Dermis blood vessel endothelial cell (primary cell): ENCODE measurements at places on chromosomes 3 and 15. TPM values are rescaled to one million over a fixed set of nuclear protein-coding genes. Genes with fewer than 3 reads are reported as not detected.

DNA sequence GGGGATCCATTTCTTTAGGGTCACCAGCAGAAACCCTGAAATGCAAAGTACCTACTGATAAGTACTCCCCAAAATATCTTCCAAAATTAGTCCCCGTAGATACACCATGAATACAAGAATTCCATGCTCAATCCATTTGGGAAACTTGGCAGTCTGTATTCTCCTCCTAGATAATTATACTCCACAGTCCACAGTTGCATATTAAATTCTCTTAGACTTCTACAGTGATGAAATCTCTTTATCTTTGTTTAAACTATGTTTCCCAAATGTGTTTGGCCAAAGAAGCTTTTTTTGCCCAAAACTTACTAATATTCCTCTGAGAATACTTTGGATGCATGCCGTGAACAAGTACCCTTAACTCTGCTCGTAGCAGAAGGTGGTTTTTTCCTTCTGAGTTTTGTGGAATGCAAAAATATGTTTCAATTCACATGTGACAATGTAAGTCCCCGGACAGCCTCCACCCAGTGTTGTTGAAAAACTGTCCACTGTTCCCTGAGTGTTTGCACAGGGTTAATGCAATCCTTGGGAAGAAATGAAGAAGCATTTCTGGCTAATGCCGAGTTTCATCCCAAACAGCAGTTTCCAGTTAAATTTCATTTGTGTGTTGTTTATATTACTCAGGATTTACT is 126.7 kb downstream of the ARNT2 start:
- DNase-seq = no peak

DNA sequence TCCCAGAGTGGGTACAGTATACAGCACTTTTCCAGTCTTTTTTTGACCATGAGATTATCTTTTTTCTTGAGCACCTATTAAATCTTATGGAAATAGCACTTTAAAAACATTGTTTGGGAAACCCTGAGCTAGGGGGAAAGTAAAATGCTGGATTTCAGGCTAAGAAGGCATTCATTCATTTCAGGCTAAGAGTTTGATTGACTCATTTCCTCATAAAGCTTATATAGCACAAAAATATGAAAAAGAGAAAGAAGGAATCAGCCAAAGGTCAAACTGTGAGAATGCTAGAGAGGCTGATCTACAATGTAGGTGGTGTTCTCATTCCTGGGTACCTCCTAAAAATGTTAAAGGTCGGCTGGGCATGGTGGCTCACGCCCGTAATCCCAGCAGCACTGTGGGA is 10.5 kb downstream of the TTC23 start:
- DNase-seq = peak; percentile 22

GRCh38 chr15:34102175-34102925 is 467 bp downstream of the PGBD4 start:
- no peak for DNase-seq

GRCh38 chr3:56885453-56885852 is 83.7 kb upstream of the ARHGEF3 start:
- DNase-seq = no peak

DNA sequence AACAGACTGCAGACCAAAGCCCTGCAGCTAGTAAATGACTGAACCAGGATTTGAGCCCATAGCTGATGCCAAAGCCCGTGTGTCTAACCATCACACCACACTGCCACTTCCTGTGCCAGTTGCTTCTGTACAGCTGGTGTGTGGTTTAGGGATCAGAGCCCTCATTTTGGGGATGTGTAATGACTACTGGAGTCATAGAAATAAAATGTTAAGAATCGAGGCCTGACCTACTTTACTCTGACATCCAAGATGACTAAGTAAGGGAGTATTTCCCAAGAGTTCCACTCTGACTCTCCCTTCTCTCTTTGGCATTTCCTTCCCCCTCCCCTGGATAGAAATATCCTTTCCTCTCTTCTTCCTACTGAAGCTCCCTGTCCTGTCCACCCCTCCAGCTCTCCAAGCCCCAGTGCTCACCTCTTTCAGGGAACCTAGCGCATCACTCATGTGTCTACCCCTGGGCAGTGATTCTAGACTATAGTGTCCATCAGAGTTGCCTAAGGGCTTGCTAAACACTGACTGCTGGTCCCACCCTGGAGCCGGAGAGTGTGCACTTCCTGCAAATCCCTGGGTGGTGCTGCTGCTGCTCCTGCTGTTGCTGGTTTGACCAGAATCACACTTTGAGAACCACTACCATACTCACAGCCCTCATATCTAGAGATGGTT is 53.8 kb downstream of the MGLL start:
- DNase-seq = peak; percentile 76

- peak; percentile 56 for DNase-seq
Measured at GRCh38 chr3:72185549-72186399, 400.8 kb upstream of the PROK2 start.

DNA sequence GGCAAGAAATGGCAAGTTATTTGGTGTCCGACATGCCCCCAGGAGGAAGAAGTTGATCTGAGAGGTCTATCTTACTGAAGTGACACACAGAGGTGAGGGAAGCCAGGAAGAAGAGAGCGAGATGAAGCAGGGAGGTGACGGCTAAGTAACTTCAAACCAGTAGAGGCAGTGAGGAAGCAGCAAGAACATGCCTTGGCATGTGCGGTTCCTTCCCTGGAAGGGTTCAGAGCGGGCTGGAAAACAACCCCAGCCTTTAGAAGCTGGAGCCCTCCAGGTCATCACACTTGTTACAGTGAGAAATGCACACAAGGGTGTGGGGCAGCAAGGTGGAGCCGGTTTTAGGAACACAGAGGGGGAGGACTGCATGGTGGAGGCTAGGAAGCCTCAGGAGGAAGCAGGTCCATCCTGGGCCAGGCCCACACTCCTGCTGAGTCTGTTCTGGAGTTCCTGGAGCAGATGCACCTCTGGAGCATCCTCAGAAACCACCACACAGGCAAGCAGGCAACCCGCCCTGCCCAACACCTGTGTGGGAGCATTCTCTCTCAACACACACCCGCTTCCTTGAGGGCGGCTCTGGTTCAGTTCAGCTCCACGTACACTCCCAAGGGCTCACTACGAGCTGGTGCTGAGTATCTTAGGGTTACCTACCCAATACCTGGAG is 47.1 kb downstream of the POC1A start:
- DNase-seq = no peak

DNA sequence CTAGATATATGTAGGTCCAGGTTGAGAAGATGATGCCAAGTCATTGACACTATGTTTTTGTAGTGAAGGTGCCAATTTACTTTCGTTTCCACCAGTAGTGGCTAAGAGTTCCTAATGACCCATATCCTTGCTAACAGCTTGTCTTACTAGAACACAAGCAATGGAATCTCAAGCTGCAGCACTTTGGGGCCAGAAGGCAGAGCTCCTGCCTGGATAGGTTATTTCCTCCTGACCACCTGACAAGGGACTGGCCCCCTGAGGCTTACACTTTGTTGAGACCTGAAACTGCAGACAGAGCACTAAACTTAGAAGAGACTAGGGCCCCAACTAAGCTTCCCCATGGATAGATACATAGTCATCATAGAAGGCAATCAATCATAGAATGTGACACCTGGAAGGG is 11.7 kb downstream of the ONECUT1 start:
- no peak for DNase-seq

- DNase-seq = peak; percentile 10
Measured at GRCh38 chr3:44845528-44846520, 15.9 kb upstream of the TMEM42 start.

DNA sequence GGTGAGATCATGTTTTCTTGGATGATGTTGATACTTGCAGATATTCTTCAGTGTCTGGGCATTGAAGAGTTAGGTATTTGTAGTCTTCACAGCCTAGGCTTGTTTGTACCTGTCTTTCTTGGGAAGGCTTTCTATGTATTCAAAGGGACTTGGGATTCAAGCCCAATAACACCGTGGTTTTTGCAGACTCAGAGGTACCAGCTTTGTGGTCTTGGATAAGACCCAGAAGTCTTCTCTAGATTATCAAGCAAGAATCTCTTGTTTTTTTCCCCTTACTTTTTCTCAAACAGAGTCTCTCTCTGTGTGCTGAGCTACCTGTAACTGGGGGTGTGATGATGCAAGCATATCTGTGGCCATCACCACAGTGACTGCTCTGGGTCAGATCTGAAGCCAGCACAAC is 42.7 kb upstream of the CCK start:
- no peak for DNase-seq

DNA sequence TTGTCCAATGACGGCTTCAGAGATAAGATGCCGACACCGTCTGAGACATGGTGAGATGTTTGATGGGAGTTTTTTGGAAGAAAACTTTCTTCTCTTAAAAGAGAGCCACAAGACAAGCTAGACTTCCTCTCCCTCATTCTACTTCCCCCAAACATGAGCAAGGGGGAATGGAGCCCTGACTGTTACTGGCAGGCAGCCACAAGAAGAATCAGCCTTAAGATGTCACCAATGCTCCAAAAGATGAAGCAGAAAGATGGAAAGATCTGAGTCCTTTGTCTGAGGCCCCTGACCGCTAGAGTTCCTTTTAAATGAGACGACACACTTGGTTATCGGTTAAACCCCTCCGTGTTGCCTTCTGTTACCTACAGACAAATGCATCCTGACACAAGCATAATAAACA is 108.7 kb downstream of the ST8SIA2 start:
- DNase-seq = no peak

DNA sequence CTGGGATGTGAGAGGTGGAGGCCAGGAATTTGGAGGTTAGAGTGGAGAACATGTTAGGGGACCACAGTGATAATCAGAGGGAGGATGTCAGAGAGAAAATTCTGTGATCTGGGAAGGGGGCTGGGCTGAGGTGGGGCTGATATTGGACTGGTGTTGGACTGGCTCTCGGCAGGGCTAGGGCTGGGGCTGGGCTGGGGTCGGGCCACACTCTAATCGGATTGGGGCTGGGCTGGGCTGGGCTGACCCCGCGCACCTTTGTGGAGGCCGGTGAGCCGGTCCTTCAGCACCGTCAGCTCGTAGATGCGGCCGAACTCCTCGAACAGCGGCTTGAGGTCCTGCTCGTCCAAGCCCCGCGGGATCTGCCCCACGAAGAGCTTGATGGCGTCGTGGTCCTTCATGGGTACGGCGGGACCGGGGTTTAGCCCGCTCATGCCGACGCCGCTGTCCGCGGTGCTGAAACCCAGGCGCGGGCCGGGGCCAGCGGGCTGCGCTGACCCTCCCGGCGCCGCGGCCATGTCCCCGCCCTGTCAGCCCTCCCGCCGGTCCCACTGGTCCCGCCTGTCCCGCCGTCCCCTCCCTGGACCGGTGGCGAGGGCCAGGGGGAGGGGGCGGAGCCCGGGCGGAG is 485 bp downstream of the CELF6 start:
- DNase-seq = peak; percentile 76

DNA sequence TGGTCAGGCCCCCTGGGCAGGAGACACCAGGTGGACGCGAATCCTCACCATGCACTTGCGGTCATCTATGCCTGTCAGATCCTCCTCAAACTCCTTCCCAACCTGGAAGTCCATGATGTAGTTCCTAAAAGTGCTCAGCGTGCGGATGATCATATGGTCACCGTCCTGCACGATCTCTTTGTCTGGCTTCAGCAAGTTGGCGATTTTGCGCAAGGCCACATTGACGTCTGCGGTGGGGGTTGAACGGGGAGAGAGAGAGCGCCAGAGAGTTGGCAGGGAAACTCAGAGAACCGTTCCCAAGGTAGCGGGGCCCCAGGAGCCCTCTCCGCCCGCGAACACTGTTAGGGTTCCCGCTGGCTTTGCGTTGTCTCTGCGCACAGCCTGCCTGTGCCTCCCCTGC is 809 bp downstream of the RBP1 start:
- DNase-seq = no peak

DNA sequence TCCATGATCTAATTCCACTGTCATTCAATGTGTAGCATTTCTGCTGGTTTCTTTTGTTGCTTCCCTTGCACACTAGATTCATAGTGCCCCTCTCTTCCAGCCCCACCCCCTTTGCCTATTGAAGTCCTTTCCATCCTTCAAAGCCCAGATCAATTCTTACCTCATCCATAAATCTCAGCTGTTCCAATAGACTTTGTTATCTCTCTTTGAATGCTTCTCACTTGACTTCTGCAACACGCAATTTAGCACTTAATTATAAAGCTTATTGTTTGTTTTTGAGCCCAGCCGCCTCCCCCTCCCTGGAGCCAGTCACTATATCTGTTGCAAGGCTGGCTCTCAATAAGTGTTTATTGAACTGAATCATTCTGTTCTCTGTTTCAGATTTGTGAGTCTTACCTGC is 174.6 kb upstream of the TBL1XR1 start:
- no peak for DNase-seq

DNA sequence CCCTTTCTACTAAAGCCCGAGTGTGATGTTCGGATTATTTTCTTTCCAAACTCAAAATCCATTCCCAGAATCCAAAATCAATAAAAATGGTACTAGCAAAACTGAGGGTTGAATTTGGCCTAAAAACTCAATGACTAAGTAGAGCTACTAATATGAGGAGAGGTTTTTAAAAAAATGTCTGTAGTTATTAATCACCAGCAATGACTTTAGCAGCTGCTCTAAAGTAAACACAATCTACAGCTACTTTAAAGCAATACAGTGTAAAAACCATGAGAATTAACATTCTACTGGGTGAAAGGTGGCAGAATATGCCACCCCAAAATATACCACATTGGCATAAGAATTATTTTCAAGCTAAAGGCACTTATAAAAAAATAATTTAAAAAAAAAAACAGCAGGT is 23.5 kb downstream of the FHIT start:
- no peak for DNase-seq

GRCh38 chr3:115974940-115975339 is 351.6 kb downstream of the GAP43 start:
- no peak for DNase-seq

DNA sequence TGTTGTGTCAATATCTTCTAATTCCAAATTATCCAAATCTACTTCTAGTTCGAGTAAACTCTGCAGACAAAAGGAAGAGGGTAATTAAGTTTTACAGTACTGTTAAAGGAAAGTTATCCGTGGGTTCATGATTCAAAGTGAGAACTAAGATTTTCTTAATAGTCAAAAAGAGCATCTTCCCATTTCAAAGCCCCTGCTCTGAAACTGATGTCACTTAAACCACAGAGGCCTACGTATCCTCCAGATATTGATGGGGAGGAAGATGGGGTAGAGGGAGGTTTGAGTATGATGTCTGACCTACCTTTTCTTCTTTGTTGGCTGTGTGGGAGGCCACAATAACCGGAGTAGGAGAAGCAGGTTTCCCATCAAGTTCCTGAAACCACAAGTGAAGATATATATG is 14.1 kb downstream of the MRPS22 start:
- no peak for DNase-seq

- DNase-seq = no peak
Measured at GRCh38 chr3:186628756-186629155, 11.4 kb upstream of the FETUB start.

DNA sequence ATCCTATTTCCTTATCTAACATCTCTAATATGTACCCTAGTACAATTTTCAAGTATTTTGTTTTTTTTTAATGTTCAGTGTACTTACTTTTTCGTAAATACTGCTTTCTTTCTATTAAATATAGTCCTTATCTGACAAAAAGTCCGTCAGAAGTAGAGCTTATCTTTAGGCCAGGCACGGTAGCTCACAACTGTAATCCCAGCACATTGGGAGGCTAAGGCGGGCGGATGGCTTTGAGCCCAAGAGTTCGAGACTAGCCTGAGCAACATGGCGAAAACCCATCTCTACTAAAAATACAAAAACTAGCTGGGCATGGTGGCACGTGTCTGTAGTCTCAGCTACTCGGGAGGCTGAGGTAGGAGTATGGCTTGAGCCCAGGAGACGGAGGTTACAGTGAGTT is 41.1 kb downstream of the USP3 start:
- DNase-seq = no peak

Gene GRIP2
- total RNA-seq = under 0.01 TPM in 1 of 2 replicates, not detected in the other

Gene RARRES1
- total RNA-seq = 1.3 and 6.0 TPM in 2 replicates

Gene ADCY5
- total RNA-seq = 0.17 and 1.3 TPM in 2 replicates

Gene PTX3
- 192 and 466 TPM in 2 replicates for total RNA-seq

Gene AHSG
- total RNA-seq = 0.05 TPM in 1 of 2 replicates, not detected in the other

Gene MUC20
- 0.51 TPM in 1 of 2 replicates, not detected in the other for total RNA-seq

Gene ERICH6
- total RNA-seq = not detected in 2 replicates

Gene SH2D7
- not detected in 2 replicates for total RNA-seq

Gene LMAN1L
- total RNA-seq = not detected in 2 replicates

Gene EPHA6
- under 0.01 TPM in 1 of 2 replicates, not detected in the other for total RNA-seq
